Upper lobe of right lung (tissue), 1 donor: ENCODE measurements at places on chromosomes 13 and 19. TPM values are rescaled to one million over a fixed set of nuclear protein-coding genes. Genes with fewer than 3 reads are reported as not detected.

DNA sequence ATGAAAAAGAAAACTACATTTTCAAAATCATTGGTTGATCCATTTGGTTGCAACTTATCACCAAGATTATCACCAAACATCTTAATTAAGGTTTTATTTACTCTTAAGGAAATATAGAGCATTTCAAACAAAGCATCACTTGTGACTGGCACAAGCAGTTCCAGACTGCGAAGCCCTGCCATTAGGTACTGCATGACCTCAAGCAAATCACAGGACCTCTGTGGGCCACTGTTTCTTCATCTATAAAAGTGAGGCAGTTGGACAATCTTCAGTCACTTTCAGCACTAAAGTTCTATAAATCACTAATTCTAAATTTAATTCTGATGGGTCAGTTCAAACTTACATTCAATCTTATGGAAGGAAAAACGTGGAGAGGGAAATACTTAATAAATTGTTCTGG lies 2.0 kb downstream of the ELF1 start:
- no peak for DNase-seq
- peaks cover 20% of the 10 kb centered on the region for H3K4me1 ChIP-seq
- peak overlapping the region; percentile 86 for H3K27ac ChIP-seq

GRCh38 chr19:35156673-35157014 lies 2.1 kb downstream of the FXYD5 start:
- peaks cover 21% of the 10 kb centered on the region for H3K36me3 ChIP-seq
- no peak overlapping the region for H3K27ac ChIP-seq

DNA sequence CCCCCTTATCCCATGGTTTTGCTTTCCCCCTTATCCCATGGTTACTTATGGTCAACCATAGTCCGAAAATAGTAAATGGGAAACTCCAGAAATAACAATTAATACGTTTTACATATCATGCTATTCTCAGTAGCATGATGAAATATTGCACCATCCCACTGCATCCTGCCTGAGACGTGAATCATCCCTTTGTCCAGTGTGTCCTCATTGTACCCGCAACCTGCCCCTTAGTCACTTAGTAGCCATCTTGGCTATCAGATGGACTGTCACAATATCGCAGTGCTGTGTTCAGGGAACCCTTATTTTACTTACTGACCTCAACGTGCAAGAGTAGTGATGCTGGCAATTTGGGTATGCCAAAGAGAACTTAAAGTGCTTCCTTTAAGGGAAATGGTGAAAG lies 10.5 kb upstream of the NBEA start:
- H3K4me3 ChIP-seq: no peak overlapping the region
- no peaks in the 10 kb centered on the region for H3K36me3 ChIP-seq
- no peaks in the 10 kb centered on the region for H3K27me3 ChIP-seq

- no peaks in the 10 kb centered on the region for H3K36me3 ChIP-seq
- DNase-seq: no peak
- peaks cover 6% of the 10 kb centered on the region for H3K4me1 ChIP-seq
- no peaks in the 10 kb centered on the region for H3K27me3 ChIP-seq
- H3K4me3 ChIP-seq: no peak overlapping the region
Observed at GRCh38 chr13:25847145-25847544, 204.7 kb downstream of the SHISA2 start.

The KCNJ14 gene
- total RNA-seq: 1.1 TPM

DNA sequence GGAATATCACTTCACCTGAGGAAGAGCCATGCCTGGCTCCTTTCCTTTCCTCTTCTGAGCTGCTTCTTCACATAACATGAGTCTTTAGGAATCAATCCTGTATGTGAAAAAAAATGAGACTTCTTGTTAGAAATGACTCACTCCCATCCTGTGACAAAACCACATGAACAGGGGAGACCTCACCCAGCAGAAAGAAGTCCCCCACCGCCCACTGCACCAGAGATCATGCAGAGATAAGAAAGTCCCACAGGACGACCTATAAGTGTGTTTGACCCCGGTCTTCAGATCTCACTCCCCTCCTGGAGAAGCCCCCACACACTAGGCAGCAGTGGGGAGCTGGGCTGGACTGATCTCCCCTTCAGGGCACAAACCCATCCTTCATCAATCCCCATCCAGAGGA lies 7.8 kb downstream of the ZNF600 start:
- no peak overlapping the region for H3K4me3 ChIP-seq
- no peaks in the 10 kb centered on the region for H3K4me1 ChIP-seq
- no peaks in the 10 kb centered on the region for H3K27me3 ChIP-seq
